ENCODE measurements at places on chromosomes 5 and 9.
A peak's percentile ranks its signal among the peaks of the same experiment; 100 is the strongest.

DNA sequence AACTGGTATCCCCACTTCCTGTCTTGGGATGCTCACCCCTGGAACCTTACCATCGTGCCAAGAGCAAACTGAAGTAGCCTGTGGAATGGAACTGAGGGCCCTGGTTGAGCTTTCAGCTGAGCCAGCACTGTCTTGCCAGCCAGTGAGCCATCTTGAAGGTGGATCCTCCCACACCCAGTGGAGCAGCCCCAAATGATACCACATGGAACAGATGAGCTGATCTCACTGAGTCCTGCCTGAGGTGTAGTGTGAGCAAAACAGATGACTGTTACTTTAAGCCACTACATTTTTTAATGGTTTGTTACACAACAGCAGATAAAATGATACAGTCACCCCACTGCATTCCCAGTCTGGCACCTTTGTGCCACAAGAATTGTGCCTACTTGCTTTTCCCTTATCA is 2.2 kb upstream of the PCYOX1L start:
- DNase-seq: no peak

DNA sequence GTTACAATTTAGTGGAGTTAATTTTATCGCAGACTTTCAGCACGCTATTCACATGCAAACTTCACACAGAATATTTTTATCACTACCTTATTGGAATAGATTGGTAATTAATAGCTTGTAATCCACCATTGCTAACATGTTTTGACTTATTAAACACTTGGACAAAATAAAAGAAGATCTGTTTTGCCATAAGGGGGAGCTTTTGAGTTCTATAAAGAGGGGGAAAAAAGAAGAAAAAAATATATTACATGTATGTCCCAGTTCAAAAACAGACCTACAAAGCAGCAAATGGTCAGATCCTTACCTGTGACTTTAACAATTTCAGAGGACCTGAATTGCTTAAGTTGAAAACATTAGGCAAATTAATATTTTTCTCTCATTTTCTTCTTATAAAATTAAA is 1.2 kb upstream of the PAPPA start:
- no peak for DNase-seq

DNA sequence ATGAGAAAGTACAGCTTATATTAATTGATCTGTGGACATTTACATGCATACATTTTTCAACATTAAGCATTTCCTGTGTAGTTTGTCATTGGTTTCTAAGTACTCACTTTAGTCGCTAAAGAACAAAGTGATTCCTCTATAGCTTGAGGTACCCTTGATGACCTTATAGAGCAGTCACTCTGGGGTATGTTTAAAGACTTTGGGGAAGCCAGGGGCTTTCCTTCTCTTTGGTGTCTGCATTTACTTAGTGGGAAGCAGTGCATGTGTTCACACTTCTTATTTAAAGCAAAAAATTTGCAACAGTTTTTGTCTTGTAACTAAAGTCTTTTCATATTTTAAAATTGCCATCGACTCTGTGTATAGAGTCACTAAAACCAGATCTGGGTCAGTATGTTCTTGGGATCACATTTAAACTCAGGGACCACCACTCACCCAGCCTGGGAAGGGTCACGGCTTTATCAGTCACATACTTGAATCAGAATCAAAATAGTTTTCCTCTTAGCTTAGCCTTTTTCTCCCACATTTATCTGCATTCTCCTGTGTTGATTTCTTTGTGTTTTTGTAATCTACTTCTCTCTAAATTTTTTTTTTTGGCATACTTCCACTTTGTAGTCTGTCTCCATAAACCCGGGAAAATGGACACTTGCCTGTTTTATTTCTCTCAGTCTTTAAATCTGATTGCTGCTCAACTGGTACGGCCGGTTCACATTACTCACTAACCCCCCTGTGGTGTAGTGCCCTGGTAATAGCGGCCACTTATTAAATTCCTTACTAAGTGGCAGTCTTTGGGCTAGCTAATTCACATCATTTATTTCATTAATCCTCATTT is 143.9 kb upstream of the FBN2 start:
- DNase-seq: no peak

DNA sequence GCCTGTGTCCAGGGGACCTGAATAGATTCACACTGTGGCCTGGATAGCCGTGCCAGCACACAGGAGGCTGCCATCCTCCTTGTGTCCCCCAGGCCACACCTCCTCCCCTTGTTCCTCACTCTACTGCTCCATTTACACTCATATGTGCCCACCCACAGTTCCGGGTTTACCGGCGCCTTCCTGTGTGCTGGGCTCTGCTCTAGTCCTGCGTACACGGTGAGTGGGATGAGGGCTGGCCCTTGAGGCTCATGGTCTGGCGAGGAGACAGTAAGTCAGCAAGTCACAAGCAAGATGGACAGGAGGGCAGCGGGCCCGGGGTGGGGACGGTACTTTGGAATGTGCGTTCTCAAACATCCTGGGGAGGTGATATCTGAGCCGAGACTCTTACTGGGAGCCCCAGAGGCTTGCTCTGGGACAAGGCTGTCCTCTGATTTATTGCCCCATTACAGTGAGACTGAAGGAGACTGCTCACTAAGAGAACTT is 32.4 kb upstream of the NXNL2 start:
- peak; percentile 49 for DNase-seq

GRCh38 chr9:105373723-105374122 is 74.1 kb upstream of the FSD1L start:
- no peak for DNase-seq

DNA sequence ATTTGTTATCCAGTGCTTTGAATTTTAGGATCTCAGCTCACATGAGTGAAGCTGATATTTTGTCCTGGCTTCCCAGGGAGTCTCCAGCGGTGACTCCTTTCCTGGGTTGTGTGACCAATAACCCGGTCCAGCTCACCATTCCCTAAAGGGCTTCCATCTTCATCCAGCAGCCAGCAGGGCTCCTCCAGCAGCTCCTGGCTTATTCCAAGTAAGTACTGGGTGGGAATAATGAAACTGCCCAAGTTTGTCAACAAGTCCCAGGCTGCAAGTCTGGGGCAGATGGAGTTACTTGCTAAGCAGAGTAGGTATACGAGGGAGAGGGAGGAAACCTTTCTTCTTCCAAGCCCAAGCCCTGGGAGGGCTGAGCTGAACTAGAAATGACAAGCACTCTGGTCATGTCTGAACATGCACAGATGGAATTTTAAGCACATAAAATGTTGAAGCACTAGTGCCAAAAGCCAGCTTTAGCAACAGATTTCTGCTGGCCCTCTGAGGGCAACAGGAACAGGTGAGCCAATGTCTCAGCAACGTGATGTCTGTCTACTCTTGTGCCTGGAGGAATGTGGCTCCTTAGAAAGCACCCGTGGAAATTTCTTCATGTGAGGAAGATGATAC is 153.7 kb upstream of the DAPK1 start:
- DNase-seq: no peak

- no peak for DNase-seq
Observed at GRCh38 chr5:7754997-7755596, 95.8 kb downstream of the CFAP90 start.

GRCh38 chr5:122615832-122616231 is 159.0 kb upstream of the SNX2 start:
- DNase-seq: no peak

Data from coronary artery (tissue), 2 donors.